ENCODE measurements at places on chromosomes 4 and X.

DNA sequence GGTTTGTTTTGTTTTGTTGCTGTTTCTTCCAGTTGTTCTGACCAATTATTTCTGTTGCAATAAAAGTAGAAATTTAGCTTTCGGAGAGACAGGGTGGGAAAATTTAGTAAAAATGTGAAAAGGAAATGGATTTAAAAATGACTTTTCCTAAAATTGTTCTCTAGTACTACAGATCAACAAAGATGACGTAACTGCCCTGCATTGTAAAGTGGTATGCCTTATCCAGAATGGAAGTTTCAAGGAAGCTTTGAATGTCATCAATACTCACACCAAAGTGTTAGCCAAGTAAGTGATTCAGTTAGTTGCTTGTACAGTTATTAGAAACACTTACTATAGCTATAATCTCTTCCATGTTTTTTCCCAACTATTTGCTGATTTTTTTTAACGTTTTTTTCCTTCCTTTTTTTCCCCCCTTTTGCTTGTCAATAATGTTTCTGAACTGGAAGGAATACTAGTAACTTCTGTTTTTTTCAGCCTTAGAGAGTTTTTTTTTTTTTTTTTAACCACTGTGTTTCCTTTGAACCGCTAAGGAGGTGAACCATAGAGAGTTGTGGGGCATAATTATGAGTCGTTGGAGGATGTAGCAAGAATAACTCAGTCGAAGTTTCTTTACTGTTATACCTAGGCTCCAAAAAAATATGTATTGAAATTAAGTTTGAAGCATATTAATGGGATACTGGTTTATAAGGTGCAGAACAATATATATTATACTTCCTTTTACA, 2.2 kb downstream of the SRP72 start:
- no peak for DNase-seq

DNA sequence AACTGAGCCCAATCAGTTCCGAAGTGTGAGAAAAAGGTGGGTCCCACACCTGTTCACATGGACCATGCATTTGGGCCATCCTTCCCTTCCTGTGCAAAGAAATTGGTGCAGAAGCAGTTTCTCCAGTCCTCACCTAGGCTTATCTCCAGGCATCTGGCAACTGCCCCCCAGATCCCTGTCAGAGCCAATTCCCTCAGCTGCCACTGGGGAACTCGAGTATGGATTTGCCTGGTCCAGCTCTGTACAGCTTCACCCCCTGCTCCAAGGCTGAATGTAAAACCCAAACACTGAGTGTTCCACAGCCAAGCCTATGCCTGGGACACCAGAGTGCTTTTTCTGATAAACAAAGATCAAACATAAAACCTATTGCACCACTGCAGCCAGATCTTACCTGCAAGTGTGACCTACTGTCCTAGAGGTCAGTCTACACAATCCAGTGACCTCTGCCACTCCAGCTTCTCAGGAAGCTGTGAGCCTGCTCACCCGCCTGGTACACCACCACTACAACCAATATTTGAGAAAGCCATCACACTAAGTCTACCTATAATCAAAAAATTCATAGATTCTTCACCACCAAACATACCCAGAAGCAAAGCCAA, 136.4 kb downstream of the STPG2 start:
- no peak for DNase-seq

DNA sequence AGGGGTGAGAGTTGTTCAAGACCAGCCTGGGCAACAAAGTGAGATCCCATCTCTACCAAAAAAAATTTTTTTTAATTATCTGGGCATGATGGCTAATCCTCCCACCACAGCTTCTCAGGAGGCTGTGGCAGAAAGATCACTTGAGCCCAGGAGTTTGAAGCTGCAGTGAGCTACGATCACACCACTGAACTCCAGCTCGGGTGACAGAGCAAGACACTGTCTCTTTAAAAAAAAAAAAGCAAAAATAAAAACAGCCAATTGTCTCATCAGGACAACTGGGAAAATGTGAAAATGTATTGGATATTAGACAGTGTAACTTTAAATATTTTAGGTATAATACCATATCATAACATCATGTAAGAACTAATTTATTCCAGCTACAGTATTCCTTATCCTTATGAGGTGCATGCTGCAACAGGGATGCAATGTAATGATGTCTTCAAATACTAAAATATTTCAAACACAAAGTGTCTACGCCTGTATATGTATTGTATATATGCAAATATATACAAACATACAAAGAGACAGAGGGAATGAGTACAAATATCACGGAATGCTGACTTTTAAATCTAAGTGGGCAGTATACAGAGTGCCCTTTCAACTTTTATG, 17.2 kb downstream of the FAM13A start:
- no peak for DNase-seq

- no peak for DNase-seq
These were observed 59.2 kb downstream of the PTPN13 start for GRCh38 chr4:86653237-86653865.

DNA sequence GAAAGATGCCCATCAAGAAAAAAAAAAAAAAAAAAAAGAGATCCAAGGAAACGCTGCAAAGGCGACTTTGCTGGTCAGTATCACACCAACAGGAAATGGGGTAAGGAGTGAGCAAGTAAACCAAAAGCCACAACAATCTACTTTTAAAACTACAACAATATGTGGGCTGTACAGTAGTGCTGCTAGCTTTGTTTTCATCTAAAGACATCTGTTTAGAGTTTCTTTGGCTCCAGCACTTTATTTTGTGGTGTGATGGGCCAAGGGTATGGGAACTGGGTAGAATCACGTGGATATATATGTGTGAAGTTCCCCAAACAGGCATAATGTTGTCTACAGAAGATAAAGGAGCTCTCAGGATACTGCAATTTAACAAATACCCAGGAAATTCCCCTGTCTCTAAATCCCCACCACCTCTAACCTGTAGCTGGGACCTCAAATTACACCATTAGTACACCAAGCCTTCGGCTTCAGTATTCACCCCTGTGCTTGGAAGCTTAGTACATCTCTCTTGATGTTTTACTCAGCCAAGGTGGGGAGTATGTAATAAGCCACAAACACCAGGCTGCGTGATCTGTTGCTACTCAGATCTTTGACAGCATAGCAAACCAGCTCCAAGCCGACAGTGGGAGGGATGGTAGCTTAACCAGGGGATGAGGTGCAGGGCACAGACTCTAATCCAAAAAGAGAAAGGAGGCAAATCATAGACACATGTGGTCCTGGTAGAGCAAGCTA, 207.9 kb downstream of the HS6ST2 start:
- DNase-seq: no peak

DNA sequence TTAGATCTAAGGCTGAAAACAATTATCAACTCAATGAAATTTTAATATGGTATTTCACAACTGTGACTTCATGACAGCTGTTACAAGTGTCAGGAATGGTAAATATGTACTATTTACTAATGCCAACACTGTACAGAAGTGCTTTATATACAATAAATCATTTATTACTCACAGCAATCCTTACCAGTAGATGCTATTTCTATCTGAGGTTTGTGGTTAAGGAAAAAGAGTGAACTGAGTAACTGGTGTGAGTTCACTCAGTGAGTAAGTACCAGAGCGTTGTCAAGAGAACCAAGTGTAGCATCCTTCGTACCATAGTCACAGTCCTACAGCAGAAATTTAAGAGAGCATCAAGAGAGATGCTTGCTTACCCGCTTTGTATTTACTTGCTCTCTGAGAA, 23.3 kb downstream of the MTHFD2L start:
- no peak for DNase-seq

DNA sequence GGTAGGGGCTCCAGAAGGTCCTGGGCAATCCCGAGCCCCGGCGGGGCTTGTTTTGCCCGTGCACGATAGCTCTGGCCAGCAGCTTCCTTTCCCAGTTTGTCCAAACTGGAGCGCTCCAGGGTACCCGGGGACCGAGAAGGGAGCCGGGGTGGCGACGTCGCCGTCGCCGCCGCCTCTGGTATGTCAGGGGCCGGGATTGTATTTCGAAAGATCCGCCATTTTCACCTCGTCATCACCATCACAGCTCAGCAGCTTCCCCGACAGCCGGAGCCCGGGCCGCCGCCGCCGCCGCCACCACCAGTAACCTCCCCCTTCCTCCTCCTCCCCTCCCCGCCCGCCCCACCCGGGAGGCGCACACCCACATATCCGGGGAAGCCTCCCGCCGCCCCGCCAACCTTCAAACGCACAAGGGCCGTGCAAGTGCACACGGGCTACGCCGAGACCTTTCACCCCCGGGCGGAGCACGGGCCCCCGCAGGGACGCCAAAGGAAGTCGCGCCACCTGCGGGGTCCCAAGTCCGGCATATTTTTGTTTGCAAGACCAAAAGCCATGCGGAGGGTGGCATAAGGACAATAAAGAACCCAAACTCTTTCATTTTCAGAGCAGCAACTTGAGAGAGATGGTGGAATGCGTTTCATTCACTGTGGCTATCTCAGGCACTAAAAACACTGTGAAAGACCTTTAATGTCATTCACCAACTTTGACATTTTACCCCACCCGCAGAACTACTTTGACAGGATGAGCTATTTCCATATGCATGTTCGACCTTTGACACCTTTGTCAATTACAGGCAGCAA, at the start of gene LIN54:
Gene LIN54 (minus strand): TSS at position 302 of the 797 bp plus-strand sequence. CDS start 25,979 bp downstream, outside the sequence.
- peak; percentile 71 for DNase-seq

DNA sequence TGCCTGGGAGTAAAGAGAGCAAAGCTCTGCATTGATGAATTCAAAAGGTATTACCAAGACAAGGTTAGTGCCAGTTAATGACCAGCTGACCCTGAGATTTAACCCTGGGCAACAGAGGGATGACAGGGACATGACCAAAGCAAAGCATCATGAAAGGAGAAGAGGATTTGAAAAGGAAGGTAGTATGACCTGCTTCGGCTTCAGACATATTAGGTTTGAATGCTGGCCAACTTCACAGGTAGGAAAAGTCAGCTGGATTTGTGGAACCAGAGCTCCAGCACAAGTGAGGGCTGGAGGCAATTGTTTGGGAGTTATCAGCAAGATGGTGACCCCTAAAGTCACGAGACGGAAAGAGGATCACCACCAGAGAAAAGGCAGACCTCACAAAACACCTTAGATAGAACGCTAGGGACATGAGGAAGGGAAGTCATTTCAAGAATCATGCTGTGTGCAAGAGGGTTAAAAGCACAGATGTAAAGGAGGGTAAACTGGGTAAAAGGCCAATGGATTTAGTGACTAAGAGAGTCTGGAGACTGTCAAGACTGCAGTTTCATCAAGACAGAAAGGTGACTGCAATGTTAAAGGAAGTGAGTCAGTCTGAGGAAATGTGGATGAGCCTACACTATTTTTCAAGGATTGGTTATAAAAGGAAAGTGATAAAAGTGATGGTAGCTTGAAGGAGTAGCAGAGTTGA, 45.6 kb downstream of the SH3RF1 start:
- no peak for DNase-seq

GRCh38 chr4:184831153-184831552, 5.4 kb upstream of the ACSL1 start:
- no peak for DNase-seq

GRCh38 chrX:35826503-35826902, 28.4 kb downstream of the MAGEB16 start:
- peak; percentile 32 for DNase-seq

DNA sequence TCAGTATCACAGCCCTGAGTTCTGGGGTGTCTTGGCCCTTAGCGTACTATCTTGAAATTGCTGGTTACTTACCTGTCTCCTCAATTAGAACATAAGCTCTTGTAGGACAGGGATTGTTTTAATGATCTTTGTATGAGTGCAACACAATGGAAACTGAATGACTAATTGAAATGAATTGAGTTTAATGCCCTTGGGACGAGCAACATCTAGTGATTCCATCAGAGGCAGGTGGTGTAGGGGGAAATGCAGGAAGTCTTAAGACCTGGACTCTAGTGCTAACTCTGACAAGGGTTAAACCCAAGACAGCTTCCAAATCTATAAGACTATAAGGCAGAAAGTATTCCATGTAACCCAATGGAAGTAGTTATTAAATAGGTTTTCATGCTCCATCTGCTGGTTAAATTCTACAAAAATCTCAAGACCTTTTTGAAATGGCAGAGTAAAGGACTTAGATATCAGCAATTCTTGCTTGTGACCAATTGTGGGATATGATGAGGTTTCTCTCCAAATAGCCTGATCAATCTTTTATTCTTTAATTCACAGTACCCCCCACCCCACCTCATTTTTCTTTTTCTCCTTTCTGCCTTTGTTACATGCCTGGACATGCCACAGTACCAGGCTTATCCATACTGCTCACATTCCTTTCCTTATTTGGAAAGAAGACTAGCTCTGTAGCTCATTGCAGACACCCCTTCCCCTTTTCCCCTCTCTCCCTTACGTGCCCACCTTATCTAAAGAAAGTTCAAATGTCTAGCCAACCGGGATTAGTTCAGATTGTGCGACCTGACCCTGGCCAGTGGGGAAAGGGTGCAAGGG, 340.8 kb downstream of the PAPSS1 start:
- peak; percentile 13 for DNase-seq

DNA sequence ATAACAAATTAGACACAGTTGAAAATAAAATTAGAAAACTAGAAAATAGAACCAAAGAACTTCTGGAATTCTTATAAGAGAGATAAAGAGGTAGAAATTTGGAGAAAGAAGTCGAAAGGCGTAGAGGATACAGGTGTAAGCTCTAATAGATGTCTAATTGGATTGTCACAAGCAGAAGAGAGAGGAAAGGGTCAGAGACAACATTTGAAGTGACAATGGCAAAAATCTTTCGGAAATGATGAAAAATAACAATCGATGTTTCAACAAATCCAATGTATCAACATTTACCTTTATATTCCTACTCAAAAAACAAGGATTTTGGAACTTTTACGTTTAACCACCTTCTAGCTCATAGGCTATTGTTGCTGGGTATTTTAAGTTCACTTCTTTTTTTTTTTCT, 3.8 kb downstream of the CXCL8 start:
- DNase-seq: no peak

DNA sequence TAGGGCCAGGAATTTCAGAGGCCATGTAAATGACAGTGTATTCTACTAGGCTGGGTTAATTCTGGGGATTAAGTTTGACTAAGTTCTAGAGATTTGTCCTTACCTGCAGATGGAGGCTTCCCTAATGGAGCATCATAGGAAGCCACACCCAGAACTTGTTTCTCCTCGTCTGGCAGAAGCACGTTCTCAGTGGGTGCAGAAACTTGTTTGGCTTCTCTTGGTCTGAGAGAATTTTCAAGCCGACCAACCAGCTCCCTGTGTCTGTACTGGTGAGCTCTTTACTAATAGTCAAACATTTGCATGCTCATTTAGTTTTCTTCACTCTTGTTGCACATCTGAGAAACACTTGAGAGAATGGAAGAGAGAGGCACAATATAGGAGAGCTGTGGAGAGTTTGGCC, 907 bp upstream of the ATP10D start:
- no peak for DNase-seq

DNA sequence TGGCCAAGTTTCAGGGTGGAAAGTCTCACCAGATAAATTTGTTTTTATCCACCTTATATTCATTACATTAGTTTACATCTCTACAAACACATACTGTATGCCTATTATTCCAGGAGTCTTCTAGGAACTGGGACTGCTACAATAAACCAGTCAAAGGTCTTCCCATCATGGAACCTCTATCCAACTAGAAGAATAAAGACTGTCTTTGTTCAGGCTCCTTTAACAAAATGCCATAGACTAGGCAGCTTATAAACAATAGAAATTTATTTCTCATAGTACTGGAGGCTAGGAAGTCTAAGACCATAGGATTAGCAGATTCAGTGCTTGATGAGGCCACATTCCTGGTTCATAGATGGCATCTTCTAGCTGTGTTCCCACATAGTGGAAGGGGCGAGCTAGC, 61.6 kb downstream of the PACRGL start:
- DNase-seq: no peak

- no peak for DNase-seq
These were observed 109.7 kb downstream of the MSL3 start for GRCh38 chrX:11867610-11868345.

Measured in COR-L47 (cell line).